Effector memory CD4-positive, alpha-beta T cell (primary cell): ENCODE measurements at places on chromosomes 11 and 22.
A peak's percentile ranks its signal among the peaks of the same experiment; 100 is the strongest.

DNA sequence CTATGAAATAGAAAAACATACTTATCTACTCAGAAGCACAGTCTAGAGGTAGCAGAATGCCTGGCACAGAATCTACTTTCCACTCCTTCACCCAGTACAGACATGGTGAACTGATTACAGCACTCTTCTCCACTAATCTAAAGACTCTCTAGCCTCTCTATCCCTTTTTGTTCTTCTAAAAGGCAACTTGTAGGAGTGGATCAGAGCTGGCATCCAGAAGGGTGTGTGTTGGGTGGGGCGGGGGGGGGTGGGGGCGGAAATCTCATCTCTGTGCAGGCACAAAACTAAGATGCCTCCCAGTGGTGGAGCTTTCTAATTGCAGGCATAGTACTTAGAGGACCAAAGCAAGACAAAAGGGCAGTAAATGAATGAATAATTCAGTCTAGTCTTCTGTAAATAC lies 11.5 kb upstream of the EMID1 start:
- DNase-seq, result no peak

DNA sequence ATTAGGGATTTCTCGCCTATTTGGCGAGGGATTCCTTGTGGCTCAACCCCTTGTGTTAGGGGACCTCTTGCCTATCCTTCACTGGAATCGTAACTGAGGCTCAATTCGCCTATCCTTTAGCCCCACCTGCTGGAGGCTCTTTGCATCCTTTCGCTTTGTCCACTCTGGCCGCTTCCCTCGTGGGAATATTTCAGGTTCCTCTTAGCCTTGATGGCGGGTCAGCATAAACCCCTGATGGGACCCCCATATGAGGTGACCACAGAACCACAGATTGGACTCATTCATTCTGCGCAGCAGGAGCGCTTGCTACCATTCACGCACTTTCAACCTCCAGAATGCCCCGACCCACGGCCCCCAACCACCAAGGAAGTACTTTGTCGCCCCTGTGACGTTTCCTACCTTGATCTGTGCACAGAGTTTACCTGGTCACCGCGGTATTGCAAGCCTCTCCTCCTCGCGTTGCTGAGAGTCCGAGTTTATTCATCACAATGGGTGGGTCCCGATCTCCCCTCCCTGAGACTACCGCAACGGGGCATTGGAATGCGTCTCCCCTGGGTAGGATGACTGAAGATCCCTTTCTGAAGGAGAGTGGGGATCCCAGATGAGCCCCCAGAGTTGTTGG lies at the start of gene OR52N2:
Gene OR52N2, plus strand, starts transcription at position 425 of the 622 bp plus-strand sequence. CDS start 11,412 bp downstream, outside the sequence.
- peak; percentile 38 for DNase-seq

DNA sequence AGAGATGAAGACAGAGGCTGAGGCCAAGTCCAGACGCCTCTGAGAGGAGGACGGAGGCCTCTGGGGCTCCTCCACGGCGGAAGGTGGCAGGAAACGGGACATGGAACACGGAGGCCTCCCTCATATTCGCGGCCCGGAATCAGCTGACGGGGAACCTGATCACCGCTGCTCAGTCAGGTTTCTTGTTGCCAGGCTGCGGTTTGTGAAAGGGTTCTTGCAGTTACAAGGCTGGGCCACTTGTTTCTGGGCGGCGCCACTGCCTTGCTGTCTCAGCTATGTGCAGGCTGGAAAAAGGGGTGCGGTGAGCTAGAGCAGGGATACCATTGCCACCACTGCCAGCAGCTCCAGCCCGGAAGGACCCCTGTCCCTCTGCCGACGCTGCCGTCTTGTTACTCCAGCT lies 10.0 kb upstream of the MMP1 start:
- DNase-seq, result no peak

- no peak for DNase-seq
Observed at GRCh38 chr11:45924927-45925326, 2.5 kb downstream of the LARGE2 start.

- no peak for DNase-seq
Observed at GRCh38 chr11:18641677-18642076, 7.5 kb upstream of the SPTY2D1 start.

DNA sequence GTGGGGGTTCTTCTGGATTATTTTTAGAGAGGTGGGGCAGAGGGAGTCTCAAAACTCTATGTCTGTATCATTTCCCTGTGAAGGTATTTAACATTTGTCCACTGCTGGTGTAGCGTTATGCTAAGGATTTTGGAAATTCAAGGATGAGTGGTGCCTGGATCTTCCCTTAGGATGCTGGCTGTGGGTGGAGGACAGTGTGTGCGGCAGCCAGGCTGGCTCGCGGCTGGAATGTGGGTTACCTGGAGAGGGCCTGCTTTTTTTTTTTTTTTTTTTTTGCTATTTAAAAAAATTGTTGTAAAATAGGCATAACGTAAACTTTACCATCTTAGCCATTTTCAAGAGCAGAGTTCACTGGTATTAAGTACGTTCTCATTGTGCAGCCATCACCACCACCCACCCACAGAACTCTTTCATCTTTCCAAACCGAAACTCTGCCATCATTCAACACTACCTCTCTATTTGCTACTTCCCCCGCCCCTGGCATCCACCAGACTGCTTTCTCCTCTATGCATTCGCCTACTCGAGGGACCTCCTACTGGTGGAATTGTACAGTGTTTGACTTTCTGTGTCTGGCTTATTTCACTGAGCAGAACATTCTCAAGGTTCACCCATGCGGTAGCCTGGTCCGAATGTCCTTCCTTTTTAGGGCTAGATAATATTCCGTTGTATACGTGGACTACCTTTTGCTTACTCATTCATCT lies 67.1 kb downstream of the PARVB start:
- no peak for DNase-seq

DNA sequence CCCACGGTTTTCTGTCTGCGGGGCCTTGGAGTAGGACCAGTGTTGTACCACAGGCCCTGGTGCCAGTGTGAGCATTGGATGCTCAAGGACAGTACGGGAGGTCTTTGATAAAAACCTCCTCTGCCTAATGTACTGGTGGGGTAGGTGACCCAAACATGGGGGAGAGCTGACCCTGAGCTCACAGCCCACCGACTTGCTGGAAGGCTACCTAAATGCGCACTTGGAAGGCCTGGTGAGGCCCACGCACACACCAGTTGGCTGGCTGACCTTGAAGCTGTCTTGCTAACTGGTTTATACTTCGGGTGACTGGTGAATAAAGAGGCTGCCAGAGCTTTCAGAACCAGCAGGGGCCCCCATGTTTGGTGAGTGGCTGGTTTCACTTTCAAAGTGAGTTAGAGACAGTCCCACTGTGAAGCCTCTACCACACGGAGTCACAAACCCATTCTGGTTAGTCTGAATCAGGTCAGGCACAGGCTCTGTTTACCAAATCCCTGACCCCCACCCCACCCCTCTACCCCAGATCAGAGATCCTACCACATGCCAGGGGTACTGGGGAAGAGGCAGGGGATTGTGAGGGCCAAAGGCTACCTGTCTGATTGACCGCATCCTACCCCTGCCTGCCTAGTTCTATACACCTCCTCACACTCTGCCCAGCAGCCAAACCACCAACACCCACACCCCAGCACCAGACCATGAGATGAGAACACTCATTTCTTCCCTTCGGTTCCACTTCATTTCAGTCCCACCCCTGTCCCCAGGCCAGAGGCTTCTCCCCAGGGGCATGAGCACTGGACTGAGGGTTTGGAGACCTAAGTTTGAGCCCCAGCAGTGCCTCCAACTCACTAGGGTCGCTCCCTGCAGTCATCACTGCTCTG lies 12.7 kb upstream of the IL2RB start:
- peak; percentile 47 for DNase-seq

DNA sequence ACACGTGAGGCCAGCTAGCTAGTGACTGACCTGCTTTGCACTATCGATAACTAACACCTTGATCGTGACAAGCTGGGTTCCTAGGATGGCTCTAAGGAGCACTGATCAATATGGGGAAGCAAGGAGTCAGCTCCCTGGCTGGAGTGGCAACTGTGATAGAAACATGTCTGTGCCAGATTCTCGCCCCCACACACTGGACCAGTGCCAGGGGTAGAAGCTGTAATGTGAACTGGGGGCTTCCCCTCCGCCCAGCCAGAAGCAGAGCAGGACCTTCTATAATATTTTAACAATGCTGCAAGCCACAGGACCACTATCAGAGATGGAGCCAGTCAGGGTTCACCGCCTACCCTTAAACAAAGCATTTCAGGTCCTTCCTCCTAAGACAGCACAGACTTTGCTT lies 96.5 kb downstream of the DSCAML1 start:
- DNase-seq, result no peak

DNA sequence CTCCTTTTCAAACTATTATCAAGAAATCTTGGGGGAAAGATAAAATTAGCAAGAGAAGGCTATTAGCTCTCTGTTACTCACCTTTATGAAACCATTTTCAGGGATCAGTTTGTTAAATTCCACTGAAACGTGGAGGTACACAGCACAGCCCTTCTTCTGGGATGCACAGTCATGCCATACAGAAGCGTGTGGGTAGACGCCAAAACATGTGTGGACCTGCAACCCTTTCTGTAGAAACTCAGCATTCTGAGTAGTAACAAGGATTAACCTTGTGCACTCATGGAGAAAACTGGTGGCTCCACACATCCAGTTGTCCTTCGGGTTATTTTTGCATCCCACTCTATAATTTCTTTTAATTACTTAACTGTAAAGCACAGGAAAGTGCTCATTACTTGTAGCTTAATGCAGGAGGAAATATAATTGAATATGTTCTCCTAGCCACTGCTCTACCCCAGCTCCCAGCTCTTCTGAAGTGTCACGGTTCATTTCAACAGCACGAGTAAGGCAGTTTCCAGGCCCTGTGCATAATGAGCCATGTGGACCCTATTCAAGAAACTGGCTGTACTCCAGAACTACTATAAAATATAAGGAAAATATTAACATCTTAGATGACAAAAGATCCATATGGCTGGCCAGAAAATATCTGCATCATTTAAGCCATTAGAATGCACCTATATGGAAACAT lies 26.1 kb downstream of the BDNF start:
- DNase-seq, result no peak

DNA sequence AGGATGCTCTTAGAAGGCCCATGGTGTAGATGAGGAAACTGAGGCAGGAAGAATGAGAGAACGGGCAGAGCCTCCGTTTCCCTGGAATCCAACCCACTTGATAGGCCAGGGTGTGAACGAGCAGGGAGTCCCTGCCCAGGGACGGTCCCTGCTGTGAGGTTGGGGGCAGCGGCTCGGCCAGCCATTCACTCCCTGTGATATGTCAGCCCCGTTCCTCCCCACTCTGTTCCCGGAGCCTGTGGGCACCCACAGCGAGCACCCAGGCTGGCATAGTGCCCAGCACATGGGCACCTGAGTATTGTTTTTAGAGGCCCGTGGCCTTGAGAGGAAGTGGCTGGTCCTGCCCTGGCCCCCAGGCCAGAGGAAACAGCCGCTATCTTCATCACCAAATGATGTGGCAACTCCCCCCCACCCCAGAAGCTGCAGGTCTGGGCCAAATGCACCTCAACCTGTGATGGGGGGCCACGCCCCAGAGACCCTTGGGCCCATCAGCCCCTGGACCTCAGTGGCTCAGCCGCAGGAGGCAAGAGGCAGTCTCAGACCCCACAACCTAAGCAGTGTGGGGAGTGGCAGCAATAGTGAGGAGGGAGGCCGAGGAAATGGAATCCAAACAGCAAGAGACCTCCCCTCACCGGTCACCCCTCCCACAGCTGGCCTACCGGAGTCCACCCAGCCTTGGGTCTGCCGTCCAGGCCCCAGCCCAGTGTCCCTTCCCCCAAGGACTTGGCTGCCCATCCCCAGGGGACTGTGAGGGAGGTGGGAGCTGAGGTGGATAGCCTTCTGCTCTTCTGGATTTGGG lies 2.1 kb downstream of the ALDH3B1 start:
- DNase-seq, result no peak

GRCh38 chr22:31960767-31961166 lies 16.4 kb downstream of the YWHAH start:
- DNase-seq, result no peak

- DNase-seq, result no peak
Observed at GRCh38 chr22:29580200-29580810, 608 bp downstream of the NIPSNAP1 start.

DNA sequence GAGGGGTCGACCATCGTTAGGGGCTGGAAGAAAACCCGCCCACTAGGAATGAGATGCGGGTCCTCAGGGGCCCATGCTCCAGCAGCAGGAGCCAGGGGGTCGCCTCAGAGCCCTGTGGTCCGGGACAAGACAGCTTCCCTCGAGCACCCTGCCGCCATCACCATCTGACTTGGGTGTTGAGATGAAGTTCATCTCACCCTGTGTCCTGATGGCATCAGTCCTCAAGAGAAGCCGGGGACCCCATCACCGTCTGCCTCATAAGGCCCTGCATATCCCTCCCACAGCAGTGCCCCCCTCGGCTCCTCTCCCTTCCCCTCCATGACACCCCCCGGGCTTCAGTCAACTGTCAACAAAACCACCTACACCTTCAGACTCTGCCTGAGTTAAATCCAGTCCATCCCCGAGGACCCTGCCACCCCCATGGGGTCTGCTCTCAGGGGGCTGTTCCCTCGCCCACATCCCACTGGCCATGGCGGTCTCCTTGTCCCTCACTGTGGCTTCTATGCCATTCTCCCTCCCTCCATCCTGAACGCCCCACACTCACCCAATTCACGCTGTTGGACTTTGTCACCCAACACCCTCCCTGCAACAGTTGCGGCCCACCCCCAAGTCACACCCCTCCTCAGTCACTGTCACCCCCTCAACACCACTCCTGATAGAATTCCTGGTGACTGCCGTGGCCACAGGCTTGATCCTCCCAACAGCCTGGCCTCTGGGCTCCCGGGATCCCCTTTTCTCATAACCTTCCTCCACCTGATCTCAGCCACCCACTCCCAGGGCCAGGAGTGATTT lies 87.7 kb upstream of the RTL6 start:
- DNase-seq, result no peak

GRCh38 chr11:48000432-48000831 lies 20.1 kb downstream of the PTPRJ start:
- DNase-seq, result no peak

GRCh38 chr22:32339190-32340012 lies 18.3 kb upstream of the RFPL3 start:
- no peak for DNase-seq

DNA sequence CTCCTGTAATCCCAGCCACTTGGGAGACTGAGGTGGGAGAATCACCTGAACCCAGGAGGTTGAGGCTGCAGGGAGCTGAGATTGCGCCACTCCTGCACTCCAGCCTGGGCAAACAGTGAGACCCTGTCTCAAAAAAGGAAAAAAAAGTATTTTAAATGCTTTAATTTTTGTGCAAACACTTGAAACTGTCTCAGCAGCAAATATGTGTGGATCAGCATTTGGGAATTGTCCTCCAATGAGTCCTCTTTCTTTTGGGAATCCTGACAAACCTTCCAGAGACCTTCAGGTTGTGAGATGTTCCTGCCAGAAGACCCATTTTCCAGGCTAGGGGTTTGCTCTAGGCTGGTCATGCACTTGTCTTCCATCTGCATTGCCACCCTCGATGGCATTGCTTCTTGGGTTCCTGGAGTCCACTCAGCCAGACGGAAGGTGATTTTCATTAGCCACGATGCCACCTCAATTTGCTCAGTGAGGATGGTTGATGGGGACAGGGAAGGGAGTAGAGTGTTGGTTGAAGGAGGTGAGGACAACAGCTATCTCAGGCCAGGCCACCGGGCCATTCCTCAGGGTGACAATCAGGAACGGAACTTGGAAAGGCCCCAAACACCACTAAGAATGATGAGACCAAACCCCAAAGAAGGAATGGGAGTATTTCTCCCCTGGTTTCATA lies 55.4 kb downstream of the ST14 start:
- DNase-seq, result no peak

GRCh38 chr22:40479887-40480538 lies 109.6 kb downstream of the SGSM3 start:
- DNase-seq, result no peak
